ENCODE measurements at places on chromosomes 12 and 14.

- peak; percentile 60 for DNase-seq
These were observed 93.1 kb downstream of the SRGAP1 start for GRCh38 chr12:63937378-63938316.

DNA sequence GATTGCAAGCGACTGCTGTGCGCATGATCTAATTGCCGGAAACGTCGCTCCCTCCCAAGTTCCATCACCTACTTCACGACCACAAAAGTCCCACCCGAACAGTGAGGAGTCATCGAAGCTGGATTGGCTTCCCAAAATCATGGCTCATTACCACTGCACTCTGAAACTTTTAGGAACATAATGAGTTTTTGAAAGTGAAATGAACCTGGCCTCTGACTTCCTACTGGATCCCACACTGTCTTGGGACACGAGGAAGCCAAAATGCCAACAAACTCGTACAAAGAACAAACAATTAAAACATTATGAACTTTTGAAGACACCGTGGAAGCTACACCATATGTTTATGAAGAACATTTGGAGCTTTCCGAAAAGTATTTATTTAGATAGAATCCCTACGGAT lies 334.8 kb upstream of the TMPO start:
- DNase-seq, result no peak

DNA sequence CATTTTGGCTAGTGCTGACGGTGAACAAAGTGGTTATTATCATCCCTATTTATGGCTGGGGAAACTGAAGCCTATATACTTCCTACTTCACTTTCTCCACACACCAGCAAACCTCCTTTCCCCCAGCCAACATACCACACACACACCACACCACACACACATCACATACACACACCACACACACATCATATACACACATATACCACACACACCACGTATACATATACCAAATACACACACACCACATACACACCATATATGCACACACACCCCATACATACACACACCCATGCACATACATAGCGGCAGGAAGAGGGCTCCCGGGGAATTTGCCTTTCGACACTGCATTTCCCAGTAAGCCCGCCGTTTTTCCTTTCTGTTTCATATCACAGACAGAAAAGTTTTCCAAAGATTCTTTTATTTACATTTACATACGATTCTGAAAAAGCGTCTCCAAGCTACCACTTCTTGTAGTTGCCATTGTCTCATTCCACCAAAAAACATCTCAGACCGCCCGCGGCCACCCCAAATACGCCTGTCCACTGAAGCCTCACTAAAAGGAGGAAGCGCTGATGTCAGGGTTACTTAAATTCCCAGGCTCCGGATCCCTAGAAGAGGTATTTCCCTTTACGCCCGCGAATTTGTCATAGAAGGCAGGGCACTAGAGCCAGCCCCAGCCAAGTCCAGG lies 823 bp upstream of the RAB5B start:
- no peak for DNase-seq

- DNase-seq, result peak; percentile 20
These were observed 80.3 kb upstream of the NOS1 start for GRCh38 chr12:117441751-117442150.

- DNase-seq, result no peak
These were observed 1487.7 kb upstream of the SEL1L start for GRCh38 chr14:83021323-83021722.

GRCh38 chr12:45768194-45768593 lies 38.7 kb downstream of the ARID2 start:
- no peak for DNase-seq

DNA sequence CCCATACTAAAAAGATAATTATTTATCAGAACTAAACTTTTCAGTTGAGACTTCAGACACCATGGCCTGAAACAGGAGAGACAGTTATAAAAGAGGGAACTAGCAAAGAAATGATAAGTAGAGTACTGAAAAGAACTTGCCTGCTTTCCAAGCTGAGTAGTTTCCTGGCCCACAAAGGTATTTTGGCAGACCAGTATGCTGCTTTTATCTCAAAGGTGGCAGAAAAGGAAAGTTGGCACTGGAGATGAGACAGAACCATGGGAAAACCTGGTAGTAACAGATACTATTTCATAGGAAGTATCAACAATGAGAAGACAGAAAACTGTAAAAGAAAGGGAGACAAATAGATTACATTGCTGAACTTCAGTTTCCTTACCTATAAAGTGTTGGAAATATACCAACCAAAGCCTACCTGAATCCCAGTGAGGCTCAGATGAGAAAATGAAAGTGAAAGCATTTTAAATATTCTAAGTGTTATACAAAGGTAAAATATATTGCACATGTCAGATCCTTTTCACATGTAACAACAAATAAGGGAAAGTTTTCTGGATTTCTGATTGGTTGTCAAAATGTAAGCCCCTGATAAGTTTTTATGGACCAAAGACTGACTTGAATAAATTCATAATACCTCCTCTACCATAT lies 155.3 kb upstream of the FSCB start:
- DNase-seq, result no peak

GRCh38 chr14:25150934-25151790 lies 101.2 kb upstream of the STXBP6 start:
- DNase-seq, result peak; percentile 57

- DNase-seq, result no peak
These were observed 525.4 kb downstream of the TMEM121 start for GRCh38 chr14:106051796-106052195.

- no peak for DNase-seq
These were observed 77.7 kb upstream of the GNPNAT1 start for GRCh38 chr14:52868911-52869618.

- no peak for DNase-seq
These were observed 31.3 kb downstream of the MIA2 start for GRCh38 chr14:39265033-39265432.

DNA sequence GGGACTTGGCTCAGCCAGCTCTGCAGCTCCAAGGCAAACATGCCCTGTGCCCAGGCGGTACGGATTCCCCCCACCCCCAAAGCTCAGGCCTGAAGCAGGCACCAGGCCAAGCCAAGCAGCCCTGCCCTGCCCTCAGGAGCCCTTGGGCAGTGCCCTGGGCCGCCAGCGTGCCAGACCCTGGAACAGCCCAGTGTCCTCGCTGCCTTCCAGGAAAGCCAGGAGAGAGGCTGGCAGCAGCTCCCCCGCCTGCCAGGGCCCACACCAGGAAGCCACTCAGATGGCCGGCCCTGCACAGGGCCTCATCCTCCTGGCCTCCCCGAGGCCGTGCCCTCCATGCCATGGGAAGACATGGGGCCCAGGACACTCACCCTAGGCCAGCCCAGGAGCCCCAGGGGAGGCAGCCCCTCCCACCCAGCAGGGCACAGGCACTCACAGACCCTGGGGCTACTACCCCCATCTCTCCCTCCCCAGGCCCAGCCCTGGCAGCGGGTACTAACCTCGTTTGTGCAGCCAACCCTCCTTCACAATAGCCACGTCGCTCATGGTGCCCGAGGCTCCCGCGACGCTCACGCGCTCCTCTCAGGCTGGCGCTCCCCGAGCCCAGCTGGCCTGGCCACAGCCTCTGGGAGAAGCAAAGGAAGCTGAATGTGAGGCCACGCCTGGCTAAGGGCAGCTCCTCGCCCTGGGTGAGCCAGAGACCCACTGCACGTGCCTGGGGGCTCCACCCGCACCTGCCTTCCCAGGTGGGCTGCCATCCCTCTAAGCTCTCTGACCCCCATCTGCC lies 3.3 kb downstream of the AKT1 start:
- DNase-seq, result no peak

DNA sequence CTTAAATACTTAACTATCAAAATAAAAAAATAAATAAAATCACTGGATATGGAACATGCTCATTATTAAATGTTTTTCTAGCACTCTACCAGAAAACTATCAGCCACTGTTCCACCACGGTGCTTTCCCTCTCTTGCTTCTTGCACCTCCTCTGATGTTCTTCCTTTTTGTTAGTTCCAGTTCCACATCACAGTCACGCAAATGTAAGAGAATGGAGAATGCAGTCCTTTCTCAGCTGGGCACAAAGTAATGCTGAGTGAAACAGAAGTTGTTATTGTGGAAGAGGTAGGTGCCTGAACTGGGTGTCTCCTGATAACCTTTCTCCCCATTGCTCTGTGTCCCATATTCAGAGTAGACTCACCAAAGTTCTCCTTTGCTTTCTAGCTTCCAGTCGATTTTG lies 1116.9 kb upstream of the TMEM132C start:
- no peak for DNase-seq

DNA sequence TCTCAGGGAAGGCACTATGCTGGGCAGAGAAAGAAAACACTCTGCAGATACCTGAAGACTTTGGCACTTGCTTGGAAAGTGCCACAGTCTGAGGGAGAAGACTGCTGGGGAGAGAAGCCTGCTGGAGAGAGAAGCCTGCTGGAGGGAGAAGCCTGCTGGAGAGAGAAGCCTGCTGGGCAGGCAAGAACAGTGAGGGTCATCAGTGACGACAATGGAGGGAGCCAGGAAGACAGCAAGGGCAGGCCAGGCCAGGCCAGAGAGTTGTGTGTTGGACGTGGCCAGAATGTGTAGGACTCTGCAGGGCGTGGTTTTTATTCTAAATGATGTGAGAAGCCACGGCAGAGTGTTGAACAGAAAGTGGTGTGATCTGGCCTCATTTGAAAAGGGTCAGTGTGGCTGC lies 185.3 kb upstream of the ABCD2 start:
- no peak for DNase-seq

GRCh38 chr14:93892923-93893558 lies 34.1 kb upstream of the FAM181A start:
- peak; percentile 84 for DNase-seq

GRCh38 chr14:92677087-92677668 lies 71.2 kb downstream of the LGMN start:
- DNase-seq, result no peak

GRCh38 chr12:89901906-89902642 lies 193.4 kb upstream of the ATP2B1 start:
- no peak for DNase-seq

DNA sequence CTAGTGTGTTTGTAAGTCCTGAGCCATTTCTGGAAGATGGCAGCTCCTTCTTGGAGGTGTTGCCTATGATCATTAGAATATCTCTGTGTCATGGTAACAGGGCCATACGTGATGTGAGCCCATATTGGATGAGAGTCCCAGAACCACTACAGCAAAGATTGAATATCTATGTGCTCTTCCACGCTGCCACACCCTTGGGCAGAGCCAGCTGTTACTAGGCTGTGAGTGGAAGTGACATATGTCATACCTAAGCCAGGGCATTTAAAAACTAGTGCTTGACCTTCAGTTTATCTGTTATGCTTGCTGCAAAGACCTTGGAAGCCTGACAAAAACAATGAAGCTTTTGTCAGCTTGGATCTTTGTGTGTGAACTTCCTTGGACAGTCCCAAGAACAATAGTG lies 495.1 kb upstream of the CCDC196 start:
- DNase-seq, result no peak

GRCh38 chr12:52151837-52152783 lies 39.7 kb downstream of the KRT80 start:
- DNase-seq, result peak; percentile 91

- no peak for DNase-seq
These were observed 89.6 kb upstream of the SOX5 start for GRCh38 chr12:24039113-24039525.

DNA sequence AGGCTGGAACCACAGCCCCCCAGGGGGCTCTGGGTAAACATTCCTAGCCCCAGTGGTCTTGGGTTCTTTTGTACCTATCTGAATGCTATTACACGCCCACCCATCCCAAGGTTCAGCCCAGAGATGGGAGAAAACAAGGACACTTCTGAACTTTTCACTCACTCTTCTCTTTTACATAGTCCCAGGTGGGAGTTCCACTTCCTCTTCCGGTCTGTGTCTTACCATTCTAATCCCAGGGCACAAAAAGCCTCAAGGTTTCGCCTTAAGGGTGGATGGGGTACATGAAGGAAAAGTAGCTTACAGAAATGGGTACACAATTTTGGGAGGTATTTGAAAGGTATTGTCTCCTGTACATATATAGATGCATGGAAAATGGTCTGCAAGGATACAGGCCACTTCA lies 79.0 kb downstream of the TMEM30B start:
- DNase-seq, result no peak

- no peak for DNase-seq
These were observed 25.6 kb downstream of the MNAT1 start for GRCh38 chr14:60760209-60760608.

DNA sequence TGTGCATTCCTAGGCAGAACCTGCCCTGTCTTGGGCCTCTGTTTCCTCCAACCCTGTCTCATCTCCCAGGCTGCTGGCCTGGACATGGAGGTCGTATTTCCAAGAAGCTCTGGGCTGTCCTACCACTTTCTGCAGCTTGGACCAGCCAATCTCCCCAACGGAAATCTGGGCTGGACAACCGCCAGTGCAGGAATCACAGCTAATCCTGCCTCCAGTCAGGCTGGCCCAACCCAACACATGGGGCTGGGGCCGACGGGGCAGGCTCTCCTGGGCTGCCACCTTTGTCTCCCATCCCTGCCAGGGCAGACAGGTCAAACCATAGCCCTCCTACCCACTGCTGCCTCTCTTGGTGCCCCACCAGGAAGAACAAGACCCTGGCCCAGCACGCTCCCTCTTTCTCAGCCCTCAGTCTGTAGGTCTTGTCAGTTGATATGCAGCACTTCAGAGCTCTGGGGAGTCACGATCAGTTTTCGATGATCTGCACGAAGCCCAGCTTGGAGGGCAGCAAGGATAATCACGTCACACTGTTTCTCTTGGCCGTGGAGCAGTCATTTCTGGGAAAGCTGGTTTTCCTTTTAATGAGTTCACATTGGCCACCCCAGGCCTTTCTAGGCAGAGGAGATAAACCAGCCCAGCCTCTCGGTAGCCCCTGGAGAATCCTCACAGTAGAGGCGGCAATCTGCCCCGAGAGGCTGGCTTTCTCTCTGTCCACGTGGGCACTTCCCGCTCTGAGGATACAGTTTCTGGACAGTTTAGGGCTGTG lies 195.2 kb upstream of the PRMT8 start:
- DNase-seq, result peak; percentile 53

DNA sequence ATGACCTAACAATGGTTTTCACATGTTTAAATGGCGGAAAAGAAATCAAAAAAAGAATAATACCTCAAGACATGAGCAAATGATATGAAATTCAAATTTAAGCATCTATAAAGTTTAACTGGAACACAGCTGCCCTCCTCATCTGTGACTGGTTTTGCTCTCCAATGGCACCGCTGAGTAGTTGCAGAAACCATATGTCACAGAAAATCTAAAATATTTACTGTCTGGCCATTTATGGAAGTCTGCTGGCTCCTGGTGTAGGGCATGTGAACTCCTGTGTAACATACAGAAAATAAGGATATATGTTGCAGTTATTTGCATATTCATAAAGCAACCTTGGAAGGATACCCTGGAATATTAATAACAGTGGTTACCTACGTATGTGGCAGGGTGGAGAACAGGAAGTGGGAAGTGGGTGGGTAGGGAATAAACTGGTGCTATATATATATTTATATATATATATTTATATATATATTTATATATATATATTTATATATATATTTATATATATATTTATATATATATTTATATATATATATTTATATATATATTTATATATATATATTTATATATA lies 48.4 kb downstream of the LTBP2 start:
- no peak for DNase-seq

GRCh38 chr14:74824997-74825396 lies 50.9 kb downstream of the PROX2 start:
- DNase-seq, result no peak

GRCh38 chr12:119659289-119659897 lies 8.5 kb upstream of the PRKAB1 start:
- peak; percentile 63 for DNase-seq

- DNase-seq, result no peak
These were observed 110.9 kb upstream of the PLXNC1 start for GRCh38 chr12:94037444-94037843.

- DNase-seq, result no peak
These were observed 62.0 kb upstream of the GPR68 start for GRCh38 chr14:91306547-91306946.

GRCh38 chr12:93116632-93117031 lies 187.5 kb upstream of the EEA1 start:
- no peak for DNase-seq

- DNase-seq, result no peak
These were observed 582.3 kb downstream of the KCNH5 start for GRCh38 chr14:62462988-62463387.

Data from AG20443 (cell line).